ENCODE measurements at places on chromosomes 2 and 18.

- no peak for DNase-seq
Measured at GRCh38 chr2:2849464-2850217, 518.6 kb upstream of the MYT1L start.

DNA sequence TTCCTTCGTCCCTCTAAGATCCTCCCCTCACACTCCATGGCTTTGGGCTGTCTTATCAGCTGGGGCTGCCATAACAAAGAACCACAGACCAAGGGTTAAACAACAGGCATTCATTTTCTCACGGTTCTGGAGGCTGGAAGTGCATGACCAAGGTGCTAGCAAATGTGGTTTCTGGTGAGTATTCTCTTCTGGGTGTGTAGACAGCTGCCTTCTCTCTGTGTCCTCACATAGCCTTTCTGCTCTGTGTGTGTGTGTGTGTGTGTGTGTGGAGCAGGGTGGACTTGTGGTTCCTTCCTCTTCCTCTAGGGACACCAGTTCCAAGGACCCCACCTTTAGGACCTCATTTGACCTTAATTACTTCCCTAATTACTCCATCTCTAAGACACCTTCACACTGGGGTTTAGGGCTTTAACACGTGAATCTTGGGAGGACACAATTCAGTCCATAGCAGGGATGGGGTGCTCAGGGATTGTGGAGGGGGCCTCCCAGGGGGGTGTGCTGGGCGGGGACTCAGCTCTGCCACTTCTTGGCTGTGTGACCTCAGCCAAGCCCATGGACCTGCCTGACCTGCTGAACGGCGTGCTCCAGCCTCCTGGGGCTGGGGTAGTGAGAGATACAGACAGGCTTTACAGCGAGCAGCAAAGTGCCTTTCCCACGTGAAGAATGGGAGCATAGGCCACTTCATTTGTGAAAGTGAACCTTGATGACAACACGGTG, 38.0 kb downstream of the ACKR3 start:
- peak; percentile 79 for DNase-seq

DNA sequence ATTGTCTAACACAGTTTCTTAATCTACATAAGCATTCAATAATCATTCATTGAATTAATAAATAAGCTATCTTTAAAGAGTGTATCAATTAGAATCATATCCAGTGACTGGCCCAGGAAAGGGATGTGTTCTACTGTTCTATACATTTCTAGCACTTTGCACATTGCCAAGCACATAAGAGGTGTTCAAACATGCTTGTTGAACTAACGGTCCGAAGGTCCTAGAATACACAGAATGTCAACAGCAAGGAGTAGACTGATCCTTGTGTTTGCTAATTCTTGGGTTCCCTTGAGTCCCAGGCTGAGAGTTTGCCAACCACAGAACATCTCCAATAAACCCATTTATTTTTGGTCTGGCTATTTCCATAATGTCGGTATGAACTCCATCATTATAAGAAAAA, 331.7 kb upstream of the DCC start:
- no peak for DNase-seq

GRCh38 chr2:159450180-159450579, 163.7 kb upstream of the WDSUB1 start:
- DNase-seq: no peak

DNA sequence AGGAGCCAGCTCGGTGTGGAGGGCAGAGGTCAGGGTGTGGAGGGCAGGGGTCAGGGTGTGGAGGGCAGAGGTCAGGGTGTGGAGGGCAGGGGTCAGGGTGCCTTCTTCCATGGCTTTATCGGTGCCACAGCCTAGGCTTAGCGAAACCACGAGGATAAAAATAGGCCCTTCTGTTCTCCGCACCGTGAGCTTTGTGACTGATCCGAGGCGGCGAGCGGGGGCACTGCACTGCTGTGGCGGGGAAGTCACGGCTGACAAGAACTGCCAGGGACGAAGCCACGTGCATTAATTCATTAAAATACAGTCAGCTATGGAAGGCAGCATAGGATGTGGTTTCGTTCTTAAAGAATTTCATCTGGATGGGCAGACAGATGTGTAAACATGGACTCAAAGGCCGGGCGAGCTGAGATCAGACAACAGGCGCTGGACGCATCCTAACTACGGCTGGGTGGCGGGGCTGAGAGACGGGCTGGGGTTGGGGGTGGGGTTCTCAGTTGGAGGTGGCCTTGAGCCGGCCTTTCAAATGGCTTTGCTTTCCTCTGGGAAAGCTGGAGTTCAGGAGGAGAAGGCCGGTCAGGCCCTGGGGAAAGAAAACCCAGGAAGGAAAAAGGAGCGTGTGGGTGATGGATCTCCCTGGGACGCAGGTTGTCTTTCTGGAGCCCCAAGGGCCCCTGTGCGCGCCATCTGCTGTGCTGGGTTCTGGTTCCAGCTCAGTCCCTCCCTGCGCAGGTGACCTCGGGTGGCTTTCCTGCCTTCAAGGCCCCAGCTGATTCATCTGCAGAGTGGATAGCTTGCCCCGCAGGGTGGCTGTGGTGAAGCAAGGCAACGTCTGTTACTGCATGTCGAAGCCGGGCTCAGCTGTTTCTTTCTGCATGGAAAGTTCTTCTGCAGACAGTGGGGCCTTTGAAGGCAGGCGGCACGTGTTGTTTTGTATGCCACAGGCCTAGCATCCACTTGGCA, 958 bp upstream of the ALLC start:
- peak; percentile 28 for DNase-seq

- DNase-seq: no peak
Measured at GRCh38 chr2:189300916-189301315, 121.4 kb upstream of the COL5A2 start.

GRCh38 chr2:174337337-174338146, 2.8 kb downstream of the SP9 start:
- no peak for DNase-seq

DNA sequence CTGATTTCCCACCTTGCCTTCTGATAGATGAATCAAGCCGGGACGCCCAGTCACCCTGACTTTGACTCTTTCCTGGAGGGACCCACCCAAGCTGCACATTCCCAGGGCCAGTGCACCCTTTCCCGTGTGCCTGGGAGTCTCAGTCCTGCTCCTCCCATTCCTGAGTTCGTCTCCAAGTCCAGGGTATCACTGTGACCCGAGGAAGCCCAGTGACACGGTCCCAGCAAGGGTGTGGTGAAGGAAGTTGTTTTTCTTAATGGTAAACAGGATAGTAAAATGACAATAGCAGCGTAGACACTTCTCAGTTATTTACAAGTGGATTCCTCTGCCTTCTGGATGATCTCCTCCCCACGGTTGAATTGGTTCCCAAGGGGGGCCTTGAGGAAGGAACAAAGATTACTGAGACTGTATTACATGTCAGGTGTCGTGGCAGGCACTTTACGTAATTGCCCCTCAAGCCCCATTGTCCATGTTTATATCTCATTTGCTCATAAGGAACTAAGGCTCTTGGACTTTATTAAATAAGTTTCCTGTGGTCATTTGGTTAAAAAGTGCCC, 123.3 kb downstream of the PRKCE start:
- DNase-seq: no peak

All from fibroblast of skin of scalp (primary cell).